ENCODE measurements at places on chromosomes 6 and 20.

GRCh38 chr6:155837474-155837873 is 381.8 kb upstream of the NOX3 start:
- DNase-seq = no peak

GRCh38 chr20:63232235-63233060 is 3.3 kb upstream of the BIRC7 start:
- no peak for DNase-seq

DNA sequence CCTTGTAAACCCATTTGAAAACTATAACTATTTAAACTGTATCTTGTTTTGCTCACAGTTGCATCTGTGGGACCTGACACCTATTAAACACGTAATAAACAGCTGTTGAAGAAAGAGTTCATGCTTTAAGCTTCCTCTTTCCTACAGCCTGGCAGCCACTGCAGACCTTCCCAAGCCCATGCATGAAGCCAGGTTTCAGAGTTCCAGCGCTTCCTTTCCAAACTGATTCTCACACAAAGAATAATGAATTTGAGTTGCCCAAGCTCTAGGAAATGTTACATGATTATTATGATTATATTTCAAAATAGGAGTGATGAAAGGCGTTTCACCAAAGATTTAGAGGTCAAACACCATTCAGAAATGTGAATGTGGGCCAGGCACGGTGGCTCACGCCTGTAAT is 3.7 kb downstream of the AGPAT4 start:
- DNase-seq = no peak

DNA sequence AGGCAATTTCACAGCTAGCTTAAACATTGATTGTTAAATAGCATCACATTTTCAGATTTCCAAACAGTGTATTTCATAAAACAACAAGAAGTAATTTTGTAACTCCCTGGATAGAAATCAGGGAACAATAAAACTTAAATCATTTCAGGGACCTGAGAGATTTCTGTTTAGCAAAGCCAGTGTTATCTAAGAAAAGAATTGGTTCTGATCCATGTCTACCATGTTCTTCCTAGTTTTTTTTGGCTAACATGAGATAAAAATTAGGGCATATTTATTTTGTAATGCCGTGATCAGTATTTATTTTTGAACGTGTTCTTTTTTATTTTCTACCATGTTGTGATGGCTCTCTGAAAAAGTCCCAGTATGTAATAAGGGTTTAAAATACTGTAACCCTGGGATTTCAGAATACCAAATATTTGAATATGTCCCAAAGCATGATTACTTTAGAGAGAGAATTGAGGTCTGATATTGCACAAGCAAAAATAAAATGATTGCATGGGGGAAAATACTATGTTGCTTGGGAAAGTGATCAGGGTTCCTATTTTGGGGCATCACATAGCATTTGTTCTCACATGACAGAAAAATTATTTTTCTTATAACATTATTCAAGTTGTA is 188.7 kb upstream of the CEP162 start:
- DNase-seq = no peak

DNA sequence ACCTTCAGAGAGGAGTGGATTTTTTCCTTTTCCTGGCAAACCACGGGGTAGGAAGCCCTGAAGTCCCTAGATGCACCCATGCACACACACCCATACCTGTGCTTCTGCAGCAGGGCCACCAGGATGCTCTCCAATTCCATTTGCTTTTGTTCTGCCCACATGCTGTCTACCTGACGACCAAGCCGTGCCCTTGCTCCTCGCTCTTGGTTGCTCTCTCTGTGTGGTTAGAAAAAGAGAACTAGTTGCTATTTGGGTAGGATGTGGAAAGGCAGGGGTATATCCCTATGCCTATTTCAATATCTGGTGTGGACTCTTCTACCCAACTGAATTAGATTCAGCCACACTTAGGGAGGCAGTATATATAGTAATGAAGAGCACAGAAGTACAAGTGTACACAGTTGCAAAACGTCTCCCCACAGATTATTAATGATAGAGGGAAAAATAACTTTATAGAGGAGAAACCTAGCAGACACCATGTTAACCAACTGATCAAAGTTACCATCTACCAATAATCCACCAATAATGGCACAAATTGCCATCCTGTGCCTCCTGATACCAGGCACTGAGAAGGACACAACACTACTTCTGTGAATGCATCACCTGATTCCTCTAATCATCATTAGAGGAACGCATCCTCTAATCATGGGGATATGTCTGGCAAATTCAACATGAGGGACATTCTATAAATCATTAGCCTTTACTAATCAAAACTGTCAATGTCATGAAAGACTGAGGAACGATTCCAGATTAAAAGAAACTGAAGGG is 7.3 kb downstream of the GHRH start:
- no peak for DNase-seq

GRCh38 chr6:149453597-149454345 is 31.0 kb downstream of the ZC3H12D start:
- no peak for DNase-seq

DNA sequence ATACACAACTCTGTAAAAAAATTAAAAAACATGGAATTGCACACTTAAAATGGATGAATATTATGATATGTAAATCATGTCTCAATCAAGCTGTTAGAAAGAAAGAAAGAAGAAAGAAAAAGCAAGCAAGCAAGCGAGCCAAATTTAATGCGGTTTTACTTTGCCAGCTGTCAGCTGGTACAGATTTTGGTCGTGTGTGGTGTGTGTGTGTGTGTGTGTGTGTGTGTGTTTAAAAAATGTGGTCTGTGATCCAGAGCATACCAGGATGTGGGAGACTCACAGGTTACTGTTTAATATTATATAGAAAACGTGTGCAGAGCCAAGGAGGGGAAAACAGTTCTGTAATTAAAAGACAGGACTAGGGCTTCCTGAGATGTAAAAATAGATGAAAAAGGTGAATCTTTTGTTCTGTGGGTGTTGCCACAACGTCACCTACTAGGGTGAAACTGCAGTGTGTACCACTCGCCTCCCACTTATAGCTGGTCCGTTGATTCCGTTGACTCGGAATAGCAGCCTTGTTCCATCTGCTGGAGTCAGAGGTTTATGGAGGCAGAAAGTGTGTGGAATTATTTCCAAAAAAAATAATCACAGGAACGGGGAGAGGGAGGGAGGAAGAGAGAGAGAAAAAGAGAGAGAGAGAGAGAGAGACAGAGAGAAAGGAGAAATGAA is 197.7 kb downstream of the BCAS1 start:
- no peak for DNase-seq

- no peak for DNase-seq
Measured at GRCh38 chr6:96926425-96926824, 1.9 kb downstream of the KLHL32 start.

GRCh38 chr6:150767571-150768018 is 97.9 kb upstream of the MTHFD1L start:
- no peak for DNase-seq

DNA sequence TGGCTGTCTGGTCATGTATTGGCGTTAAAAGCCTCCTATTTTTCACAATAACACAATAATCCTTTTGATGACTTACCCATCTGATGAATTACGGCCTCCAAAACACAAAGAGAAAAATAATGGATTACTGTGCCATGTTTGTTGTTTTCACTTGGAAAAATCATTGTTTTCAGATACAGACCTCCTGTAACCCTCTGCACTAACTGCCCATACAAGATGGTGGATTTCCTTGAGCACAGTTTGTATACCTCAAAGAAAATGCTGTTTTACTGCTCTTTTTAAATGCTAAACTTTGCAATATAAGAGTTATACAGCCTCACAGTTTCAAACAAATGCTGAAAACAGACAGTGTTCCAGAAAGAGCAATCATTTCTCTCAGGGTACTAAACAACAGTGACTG is 61.0 kb downstream of the SMLR1 start:
- no peak for DNase-seq

DNA sequence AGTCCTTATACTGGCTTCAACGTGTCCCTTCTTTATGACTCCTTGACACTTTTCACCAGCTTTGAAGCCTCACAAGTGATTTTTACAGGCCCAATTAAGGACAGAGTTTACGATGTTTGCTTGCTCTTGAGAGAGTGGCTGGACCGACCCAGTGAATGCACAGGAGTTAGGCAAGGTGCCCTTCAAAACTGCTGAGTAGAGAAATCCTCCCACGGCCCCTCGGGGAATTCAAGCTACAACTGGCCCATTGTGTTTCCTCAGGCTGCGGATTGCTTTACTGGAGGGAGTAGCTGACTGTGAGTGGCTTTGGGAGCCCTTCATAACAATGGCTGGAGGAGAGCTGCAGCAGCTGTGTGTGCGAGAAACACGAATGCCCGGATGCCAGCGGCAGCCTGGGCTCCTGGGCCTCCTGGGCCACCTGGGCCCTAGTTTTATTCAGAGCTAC is 50.0 kb downstream of the SGK1 start:
- DNase-seq = no peak

- DNase-seq = no peak
Measured at GRCh38 chr20:64256282-64256935, 861 bp downstream of the PCMTD2 start.

DNA sequence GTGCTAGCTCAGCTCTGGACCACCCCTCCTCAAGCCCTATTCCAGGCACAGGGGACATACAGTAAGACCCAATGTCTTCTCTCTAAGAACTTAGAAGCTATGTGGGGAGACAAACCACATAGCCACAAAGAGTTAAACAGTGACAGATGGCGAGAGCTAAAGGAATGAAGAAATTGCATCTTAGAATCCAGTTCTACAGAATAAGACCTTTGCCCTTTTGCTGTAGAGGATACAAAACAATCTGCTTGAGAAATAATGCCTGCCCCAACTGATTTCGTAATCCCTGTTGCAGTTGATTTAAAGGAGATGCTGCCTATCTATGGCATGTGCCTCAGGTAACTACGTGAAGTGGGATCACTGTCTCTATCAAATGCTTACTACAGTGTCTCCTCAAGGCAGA is 31.2 kb downstream of the TNFRSF21 start:
- no peak for DNase-seq

DNA sequence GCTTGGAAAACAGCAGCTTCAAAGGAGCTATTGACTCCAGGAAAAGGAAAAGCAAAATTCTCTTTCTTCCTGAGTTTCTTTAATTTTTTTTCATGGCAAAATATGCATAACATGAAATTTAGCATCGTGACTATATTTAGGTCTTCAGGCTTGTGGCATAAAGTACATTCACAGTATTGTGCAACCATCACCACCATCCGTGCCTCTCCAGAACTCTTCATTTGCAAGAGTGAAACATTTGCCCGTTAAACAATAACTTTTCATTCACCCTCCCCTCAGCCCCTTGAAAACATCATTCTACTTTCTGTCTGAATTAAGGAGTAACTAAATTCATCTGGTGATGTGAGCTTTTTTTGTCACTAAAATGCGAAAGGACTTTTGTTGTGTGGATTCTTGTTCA is 251.7 kb downstream of the PHACTR1 start:
- no peak for DNase-seq

DNA sequence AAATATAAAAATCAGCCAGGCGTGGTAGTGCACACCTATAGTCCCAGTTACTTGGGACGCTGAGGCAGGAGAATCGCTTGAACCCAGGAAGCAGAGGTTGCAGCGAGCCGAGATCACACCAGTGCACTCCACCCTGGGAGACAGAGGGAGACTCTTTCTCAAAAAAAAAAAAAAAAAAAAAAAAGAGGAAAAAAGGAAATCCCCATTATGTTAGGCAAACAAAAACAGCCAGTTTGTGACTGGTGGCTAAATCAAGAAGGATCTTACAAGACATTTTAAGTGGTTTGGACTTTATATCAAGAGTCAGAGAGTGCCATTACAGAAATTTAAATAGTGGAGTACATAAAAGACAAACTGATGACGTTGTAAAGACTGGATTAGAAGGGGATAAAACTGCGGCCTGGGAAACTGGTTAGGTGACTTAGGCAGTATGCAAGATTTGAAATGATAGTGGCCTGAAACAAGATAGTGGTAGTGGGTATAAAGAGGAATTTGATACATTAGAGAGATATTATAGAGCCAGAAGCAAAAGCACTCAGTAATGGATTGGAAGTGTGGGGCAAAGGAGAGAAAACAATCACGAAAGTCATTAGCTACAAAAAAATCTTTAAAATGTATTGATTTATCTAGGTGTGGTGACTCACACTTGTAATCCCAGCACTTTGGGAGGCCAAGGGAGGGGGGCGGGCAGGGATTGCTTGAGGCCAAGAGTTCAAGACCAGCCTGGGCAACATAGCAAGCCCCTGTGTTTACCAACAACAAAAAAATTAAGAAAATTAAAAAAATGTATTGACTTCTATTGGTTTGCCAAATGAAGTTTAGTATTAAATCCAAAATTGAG is 1.7 kb upstream of the MYO6 start:
- no peak for DNase-seq

GRCh38 chr6:40930555-40930954 is 108.5 kb downstream of the UNC5CL start:
- no peak for DNase-seq

- DNase-seq = no peak
Measured at GRCh38 chr6:142746524-142746923, 198.5 kb downstream of the HIVEP2 start.

DNA sequence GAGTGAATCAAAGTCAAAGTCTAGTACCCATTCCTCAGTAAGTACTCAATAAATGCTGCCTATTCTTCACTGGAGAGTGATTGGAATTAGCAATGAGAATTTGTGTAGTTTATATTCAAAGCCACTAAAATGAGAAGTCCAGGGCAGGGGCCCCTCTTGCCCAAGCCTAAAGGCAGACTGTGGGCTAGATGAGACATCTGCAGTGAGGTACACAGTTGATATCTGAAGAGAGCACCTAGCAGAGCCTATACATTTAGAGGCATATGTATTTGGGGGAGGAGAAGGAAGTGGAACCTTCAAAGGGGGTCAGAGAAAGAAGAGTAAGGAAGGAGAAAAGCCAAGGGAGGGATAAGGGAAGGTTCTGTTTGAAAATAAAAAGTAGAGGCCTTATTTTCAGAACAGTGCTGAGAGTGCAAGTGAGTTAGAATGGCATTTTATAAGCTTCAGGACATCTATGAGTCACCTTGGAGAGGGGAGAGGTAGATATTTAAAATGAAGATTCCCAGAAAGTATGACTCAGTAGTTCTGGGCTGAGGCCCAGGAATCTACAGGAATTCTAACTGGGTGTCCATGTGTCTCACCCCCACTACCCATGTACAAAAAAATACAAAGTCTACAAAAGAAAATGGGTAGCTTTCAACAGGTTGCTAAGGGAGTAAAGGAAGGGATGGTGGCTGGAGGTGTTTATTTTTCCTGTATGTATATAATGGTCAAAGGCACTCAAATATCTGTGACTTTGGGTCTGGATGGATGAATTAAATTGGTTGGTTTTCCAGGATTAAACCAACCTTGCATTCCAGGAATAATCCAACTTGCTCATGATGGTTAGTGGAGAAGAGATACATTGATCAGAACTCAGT is 135.1 kb downstream of the ZFP64 start:
- DNase-seq = no peak

GRCh38 chr6:110653381-110653780 is 161.9 kb downstream of the CDK19 start:
- DNase-seq = no peak
